ENCODE measurements at places on chromosomes 2 and 18. TPM values are rescaled to one million over a fixed set of nuclear protein-coding genes. Genes with fewer than 3 reads are reported as not detected.

FBLN7 gene
- total RNA-seq = 38.9 TPM

EXOC6B gene
- total RNA-seq = 8.5 TPM

ST8SIA5 gene
- not detected for total RNA-seq

PNKD gene
- 18.4 TPM for total RNA-seq

- no peak for DNase-seq
- H3K4me1 ChIP-seq = no peaks in the 10 kb centered on the region
- no peak overlapping the region for H3K27ac ChIP-seq
- peaks cover 8% of the 10 kb centered on the region for H3K27me3 ChIP-seq
Observed at GRCh38 chr18:10892786-10893185, 256.6 kb downstream of the PIEZO2 start.

- no peaks in the 10 kb centered on the region for H3K36me3 ChIP-seq
- H3K27me3 ChIP-seq = peaks cover 4% of the 10 kb centered on the region
- DNase-seq = no peak
- no peaks in the 10 kb centered on the region for H3K4me1 ChIP-seq
- H3K4me3 ChIP-seq = no peak overlapping the region
Observed at GRCh38 chr2:37902991-37903390, 22.1 kb upstream of the RMDN2 start.

- H3K36me3 ChIP-seq = no peaks in the 10 kb centered on the region
- no peak for DNase-seq
- H3K27ac ChIP-seq = no peak overlapping the region
- H3K4me1 ChIP-seq = no peaks in the 10 kb centered on the region
- peaks cover under 1% of the 10 kb centered on the region for H3K27me3 ChIP-seq
- H3K4me3 ChIP-seq = no peak overlapping the region
Observed at GRCh38 chr2:145012214-145012670, 492.3 kb upstream of the ZEB2 start.

GRCh38 chr18:13661779-13662256, 64.5 kb downstream of the FAM210A start:
- no peak overlapping the region for H3K27ac ChIP-seq
- no peak for DNase-seq
- peaks cover 7% of the 10 kb centered on the region for H3K36me3 ChIP-seq
- peaks cover 5% of the 10 kb centered on the region for H3K4me1 ChIP-seq
- H3K27me3 ChIP-seq = no peaks in the 10 kb centered on the region

DNA sequence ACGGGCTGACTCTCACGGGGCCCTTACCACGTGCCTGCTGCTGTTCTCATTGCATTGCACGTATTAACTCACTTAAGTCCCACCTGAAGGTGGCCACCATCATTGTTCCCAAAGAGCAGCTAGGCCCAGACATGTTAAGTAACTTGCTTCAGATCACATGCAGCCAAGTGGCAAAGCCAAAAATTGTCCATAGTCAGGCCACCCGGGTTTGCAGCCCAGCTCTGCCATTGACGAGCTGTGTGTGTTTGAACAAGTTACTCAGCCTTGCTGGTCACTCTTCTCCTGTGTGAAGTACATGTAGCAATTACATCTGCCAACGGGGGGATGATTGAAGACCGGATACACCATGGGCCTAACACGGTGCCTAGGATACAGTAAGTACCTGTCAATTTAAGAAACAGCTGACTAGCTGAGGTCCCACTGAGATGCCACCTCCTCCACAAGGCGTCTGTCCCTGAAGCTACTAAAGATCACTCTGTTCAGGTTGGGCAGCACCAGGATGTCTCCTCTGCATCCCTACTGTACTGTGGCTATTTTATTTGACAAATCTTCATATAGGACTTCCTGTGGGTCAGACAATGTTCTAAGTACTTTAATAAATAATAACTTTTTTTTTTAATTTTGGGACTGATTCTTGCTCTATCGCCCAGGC, 154.2 kb upstream of the MYCN start:
- H3K27me3 ChIP-seq = no peaks in the 10 kb centered on the region
- DNase-seq = no peak
- no peaks in the 10 kb centered on the region for H3K4me1 ChIP-seq
- no peaks in the 10 kb centered on the region for H3K36me3 ChIP-seq
- no peak overlapping the region for H3K4me3 ChIP-seq
- H3K27ac ChIP-seq = no peak overlapping the region

DNA sequence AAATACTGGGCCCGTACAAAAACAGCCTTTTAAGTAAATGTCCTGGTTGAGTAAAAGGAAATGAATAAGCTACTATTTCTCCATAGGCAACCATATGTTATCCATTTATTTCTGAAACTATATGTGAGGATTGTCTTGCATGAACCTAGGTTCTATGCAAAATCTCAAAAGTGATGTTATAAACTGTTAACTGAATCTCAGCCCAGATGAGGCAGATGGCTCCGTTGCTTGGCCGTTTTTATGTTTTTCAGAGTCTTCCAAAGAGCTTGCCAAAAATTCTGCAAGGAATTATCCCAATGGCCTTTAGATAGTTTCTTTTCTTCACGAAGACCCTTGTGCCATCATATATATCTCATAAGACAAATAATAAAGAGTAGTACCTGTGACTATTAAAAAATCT, 1669.5 kb upstream of the DDX18 start:
- no peak overlapping the region for H3K27ac ChIP-seq
- H3K4me3 ChIP-seq = no peak overlapping the region
- DNase-seq = no peak

DNA sequence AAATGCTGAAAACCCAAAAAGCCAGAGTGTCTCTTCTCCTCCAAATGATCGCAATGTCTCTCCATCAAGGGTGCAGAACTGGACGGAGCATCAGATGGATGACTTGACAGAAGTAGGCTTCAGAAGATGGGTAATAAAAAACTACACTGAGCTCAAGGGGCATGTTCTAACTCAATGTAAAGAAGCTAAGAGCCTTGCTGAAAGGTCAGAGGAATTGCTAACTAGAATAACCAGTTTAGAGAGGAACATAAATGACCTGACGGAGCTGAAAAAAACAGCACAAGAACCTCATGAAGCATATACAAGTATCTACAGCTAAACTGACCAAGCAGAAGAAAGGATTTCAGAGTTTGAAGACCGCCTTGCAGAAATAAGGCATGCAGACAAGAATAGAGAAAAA, 9.7 kb upstream of the POLE4 start:
- H3K27ac ChIP-seq = no peak overlapping the region
- peaks cover 8% of the 10 kb centered on the region for H3K4me1 ChIP-seq
- H3K27me3 ChIP-seq = no peaks in the 10 kb centered on the region
- no peak overlapping the region for H3K4me3 ChIP-seq
- peaks cover 20% of the 10 kb centered on the region for H3K36me3 ChIP-seq
- no peak for DNase-seq

DNA sequence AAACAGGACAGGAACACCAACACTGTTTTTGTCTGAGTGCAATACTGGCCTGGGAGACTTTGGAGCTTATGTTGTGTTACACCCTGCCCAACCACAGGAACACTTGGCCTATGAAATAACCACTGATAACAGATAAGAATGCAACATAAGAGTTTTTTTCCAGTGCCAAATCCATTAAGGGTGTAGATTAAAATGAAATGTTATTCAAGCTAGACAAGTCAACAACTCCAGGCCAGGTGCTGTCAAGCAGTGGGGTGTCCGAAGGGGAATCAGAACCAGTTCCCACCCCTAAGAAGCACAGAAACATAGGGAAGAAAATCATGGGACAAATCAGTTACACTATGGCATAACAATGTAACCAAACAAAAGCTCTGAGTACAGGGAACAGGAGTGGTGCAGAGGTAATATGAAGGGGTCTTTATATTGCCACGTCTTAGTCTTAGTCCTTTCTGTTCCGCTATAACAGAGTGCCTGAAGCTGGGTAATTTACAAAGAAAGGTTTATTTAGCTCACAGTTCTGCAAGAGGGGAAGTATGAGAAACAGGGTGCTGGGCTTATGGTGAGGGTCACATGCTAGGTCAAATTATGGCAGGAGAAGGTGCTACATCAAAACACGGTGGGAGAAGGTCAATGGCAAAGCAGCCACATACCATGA, 3.8 kb downstream of the AFG3L2 start:
- peaks cover 51% of the 10 kb centered on the region for H3K4me1 ChIP-seq
- peaks cover 15% of the 10 kb centered on the region for H3K36me3 ChIP-seq
- H3K4me3 ChIP-seq = no peak overlapping the region
- DNase-seq = no peak

DNA sequence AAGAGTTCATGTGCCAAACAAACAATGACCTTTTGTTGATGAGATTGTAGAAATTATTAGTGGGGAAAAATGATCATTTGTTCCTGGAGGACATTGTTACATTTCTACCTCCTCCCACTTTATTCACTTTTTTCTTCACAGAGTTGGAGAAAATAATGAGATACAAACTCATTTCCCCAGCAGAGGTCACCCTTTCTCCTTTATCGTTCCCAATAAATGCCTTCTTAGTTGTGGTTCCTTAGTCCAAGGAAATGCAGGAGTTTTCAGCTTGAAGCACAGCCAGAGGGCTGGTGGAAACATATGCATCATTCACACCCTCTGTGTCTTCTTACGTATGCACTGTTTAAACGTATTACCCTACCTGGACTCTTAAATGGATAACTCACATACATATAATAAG, 108.8 kb downstream of the SLC4A3 start:
- H3K4me3 ChIP-seq = no peak overlapping the region
- no peaks in the 10 kb centered on the region for H3K4me1 ChIP-seq
- H3K27me3 ChIP-seq = peaks cover 9% of the 10 kb centered on the region
- DNase-seq = no peak

All from activated CD4-positive, alpha-beta memory T cell treated with anti-CD3 and anti-CD28 coated beads for 36 hours (primary cell).